Pancreas (tissue), 10 donors: ENCODE measurements at places on chromosomes 16 and 17. TPM values are rescaled to one million over a fixed set of nuclear protein-coding genes. Genes with fewer than 3 reads are reported as not detected.

GRCh38 chr17:49383060-49383459, 21.0 kb upstream of the ZNF652 start:
- DNase-seq = no peak

DNA sequence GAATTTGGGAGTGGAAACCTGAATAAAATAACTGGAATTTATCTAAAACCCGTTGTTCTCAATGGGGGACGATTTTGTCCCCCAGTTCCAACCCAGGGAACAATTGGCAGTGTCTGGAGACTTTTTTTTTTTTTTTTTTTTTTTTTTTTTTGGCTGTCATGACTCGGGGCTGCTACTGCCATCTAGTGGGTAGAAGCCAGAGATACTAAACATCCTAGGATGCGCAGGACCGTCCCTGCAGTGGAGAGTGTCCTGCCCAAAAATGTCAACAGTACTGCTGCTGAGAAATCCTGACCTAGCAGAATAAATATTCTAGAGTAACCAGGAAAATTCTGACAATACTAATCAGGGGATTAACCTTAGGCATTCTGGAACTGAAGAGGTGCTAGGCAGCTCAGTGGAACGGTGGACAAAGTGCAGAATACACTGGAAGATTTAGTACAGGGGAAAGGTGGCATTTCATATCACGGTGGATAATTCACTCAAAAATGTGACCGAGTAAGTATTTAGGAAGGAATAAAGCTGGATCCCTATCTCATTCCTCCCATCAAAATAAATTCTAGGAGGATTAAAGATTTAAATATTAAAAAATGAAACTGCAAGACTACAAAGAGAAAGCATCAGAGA, 107.6 kb downstream of the SPECC1 start:
- no peak for DNase-seq

PRSS8 gene
- 68.6 TPM for total RNA-seq

DNA sequence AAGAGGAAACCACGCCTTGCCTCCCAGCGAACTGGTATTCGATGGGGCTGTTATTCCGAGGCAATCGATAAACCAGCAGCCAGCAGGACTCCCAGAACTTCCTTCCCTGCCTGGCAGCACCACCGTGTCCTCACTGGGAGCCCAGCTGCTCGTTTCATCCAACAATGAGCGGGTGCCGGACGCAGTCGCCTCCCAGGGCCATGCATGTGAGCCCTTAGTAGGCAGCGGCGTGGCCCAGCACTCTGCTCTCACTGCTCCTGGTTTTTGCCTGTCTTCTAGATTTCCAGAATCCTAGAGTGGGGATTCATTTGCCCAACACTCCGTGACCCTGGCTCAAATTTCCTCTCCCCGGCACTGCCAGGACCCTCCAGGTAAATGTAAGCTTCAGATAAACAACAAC, 29.1 kb upstream of the RASD1 start:
- DNase-seq = peak; percentile 48

GRCh38 chr16:56918467-56919012, 13.4 kb upstream of the HERPUD1 start:
- no peak for DNase-seq

GRCh38 chr17:41544491-41544892, 16.4 kb upstream of the KRT19 start:
- no peak for DNase-seq

- peak; percentile 89 for DNase-seq
Observed at GRCh38 chr16:88505405-88506082, 52.5 kb downstream of the ZFPM1 start.

DNA sequence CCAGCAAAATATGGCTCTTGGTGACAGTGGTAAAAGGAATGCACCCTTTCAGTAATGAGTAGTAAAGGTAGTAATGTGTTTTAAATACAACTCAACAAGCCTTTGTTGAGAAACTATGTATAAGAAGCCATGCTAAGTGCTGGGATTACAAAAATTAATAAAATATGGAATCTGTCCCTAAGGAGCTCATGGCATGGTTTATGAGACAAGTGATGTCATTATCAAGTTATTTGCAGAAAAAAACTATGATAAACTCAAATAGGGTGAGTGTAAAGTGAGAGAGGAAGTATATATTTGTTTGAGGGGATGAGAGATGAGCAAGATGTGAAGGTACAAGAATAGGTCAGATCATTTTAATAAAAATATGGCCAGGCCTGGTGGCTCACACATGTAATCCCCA, 76.9 kb downstream of the NF1 start:
- DNase-seq = no peak

DNA sequence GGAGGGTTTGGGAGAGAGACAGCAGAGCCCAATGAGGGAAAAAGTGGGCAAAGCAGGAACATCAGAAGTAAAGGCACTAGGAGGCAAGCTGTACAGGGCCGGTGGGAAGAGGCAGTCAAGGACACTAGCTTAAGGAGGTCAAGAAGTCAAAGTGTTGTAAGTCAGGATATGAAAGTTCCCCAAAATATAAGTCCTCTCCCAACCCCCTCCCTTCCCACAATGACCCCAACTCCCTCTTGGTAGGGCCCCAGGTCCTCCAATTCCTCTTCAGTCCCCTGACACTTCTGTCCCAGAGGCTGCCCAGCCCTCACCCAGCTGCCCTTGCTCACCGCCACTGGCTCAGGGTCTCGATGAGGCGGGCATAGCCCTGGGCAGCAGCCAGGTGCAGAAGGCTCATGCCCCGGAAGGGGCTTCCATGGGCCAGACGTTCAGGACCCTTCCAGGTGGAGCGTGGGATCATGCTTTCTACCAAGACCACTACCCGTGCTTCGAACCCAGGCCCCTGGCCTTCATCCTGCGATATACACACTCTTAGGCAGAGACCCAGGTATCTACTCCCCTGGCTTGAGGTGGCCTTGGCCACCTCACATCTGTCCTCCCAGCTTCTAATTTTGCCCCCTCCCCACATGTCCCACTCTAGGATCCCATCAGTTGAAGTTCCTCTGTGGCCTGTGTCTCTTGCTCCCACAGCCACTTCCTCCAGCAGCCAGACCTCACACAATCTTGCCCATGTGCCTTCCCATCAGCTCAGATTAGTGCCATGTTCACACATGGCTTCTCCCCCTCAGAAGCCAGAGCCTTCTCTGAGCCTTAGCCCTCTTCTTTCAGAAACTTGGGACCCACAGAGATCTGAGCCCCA, 5.9 kb upstream of the SPAG7 start:
- DNase-seq = no peak

DNA sequence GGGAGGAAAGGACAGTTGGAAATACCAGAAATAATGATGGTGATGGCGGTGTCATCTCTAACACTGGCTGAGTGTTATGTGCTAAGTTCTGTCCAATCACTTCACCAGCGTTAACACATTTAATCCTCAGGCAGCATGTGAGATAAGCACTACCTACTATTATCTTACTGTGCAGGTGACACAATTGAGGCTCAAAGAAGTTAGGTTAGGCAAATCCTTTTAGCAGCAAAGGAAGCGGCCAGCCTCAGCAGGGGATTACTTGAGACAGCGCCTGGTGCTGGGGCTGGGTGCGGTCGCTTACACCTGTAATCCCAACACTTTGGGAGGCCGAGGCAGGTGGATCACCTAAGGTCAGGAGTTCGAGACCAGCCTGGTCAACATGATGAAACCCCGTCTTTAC, 18.7 kb upstream of the DHX8 start:
- no peak for DNase-seq

FOXO3B gene
- total RNA-seq = 1.7 TPM

MMP28 gene
- 1.2 TPM for total RNA-seq

- DNase-seq = no peak
Observed at GRCh38 chr17:65593855-65594845, 32.7 kb upstream of the AXIN2 start.

GRCh38 chr16:74666010-74666421, 661 bp downstream of the RFWD3 start:
- DNase-seq = no peak

- DNase-seq = no peak
Observed at GRCh38 chr16:52743707-52744106, 196.8 kb upstream of the TOX3 start.

- DNase-seq = no peak
Observed at GRCh38 chr16:50065241-50065623, 538 bp upstream of the HEATR3 start.

CCDC200 gene
- not detected for total RNA-seq

DNA sequence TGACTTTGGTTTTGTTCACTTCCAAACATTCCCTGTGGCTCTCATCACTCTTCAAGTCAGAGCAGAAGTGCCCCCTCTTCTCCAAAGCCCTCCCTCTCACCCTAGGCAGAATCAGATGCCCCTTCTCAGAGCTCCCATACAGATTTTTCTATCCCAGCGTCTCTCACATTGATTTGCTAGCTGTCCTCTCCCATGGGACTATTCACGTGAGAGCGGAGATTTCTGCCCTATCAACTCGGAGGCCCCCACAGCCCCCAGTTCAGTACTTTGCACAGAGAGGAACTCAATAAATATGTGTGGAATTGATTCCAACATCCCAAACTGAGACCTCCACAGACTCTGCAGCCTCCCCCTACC, 182.6 kb downstream of the C16orf78 start:
- no peak for DNase-seq

- DNase-seq = no peak
Observed at GRCh38 chr17:75632428-75632827, 806 bp upstream of the SMIM5 start.

TP53TG3D gene
- 0.43 TPM for total RNA-seq

GRCh38 chr16:23113185-23113584, 36.1 kb downstream of the USP31 start:
- no peak for DNase-seq

DNA sequence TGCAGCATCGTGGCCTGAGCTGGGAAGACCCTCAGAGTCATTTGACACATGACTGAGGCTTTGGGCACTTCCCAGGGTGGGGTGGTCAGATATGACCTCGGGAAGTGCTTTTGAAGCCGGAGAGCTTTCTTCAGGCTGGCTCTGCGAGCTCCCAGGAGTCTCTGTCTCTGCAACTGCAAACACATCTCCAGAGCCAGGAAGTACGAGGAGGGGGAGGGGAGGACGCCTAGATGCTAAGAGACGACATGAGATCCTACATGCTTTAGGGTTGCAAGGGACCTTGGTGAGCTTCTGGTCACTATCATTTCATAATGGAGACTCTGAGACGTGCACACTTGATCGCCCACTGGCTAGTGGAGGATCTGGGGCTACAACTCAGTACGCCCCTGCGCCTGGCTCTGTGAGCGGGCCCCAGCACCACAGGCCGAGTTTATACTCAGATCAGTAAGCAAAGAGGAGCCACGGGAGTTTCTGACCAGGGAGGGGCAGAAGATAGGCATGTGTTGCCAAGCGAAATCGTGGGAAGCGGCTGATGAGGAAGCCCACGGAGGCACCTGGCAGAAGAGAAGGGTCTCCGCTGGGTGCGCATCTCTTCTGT, 527 bp upstream of the MGAT5B start:
- DNase-seq = no peak

DNA sequence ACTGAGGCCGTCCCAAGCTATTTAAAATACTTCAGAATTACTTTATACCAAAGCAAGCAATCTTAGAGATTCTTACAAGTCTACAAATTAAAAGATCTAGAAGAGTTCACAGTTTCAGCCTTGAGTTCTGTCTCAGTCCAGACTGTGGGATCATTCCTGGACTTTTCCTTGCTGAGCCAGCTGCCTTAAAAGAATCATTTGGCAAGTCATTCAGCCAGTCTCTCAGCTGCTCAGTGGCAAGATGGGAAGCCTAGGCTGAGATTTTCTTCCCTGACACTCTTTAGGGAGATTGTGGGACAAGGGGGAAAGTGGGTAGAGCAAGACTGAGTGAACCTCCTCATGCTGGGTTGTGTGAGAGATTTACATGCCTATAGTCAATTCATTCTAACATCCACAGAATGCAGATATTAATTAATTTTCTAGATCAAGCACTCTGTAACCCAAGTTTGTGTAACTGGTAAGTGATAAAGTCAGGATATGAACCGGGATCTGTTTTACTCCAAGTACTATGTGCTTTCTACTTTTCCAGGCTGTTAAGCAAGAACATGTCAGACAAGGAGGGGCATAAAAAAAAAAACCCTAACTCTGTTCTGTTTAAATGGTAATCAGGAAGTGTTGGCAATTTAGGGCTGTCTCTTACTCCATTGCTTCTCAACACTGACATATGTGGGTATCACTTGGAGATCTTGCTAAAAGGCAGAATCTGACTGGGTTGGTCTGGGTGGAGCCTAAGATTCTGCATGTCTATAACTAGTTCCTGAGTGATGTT, 50.1 kb downstream of the HSD17B2 start:
- no peak for DNase-seq

GRCh38 chr16:85239239-85239638, 127.0 kb upstream of the CIBAR2 start:
- DNase-seq = no peak

DNA sequence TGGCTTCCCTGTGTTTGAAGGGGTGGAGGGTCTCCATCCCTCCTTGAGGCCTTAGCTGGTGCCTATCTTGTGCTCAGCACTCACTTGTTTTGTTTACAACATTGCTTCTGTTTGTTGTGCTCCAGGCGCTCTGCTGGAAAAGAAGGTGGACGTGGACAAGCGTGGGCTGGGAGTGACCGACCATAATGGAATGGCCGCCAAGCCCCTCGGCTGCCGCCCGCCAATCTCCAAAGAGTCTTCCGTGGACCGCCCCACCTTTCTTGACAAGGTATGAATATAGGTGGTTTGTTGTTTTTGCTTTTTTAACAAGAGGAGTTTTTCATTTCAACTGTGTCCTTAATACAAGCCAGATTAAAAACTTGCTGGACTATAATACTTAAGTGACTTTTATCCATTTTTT, 53.5 kb downstream of the TMC6 start:
- DNase-seq = no peak

GRCh38 chr17:49618028-49618611, 42.4 kb downstream of the NXPH3 start:
- no peak for DNase-seq

GRCh38 chr17:68578236-68578635, 22.9 kb downstream of the FAM20A start:
- DNase-seq = no peak

DNA sequence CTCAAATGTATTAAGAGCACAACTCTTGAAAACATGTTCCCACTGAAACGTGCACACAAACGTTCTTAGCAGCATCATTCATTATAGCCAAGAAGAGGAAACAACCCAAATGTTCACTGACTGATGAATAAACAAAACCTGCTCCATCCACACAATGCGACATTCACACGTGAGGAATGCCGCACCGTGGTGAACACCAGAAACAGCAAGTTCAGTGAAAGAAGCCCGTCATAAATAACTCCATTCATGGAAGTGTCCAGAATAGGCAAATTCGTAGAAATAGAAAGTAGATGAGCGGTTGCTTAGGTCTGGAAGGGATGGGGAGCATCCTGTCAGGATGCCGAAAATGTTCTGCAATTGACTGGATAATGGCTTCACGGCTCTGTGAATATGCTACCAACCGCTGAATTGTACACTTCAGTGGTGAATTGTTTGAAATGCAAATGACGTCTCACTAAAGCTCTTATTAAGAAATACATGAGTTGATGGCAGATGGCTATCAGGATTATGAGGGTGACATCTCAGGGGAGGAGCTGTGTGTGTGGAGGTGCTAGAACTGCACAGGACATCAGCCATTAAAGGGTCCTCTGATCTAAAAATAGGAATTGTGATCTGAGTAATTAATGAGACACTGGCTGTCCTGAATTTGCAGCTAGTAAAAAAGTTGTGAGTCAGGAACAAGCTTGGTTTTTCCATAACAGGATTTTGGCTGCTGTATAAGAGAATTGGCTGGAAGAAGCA, 771.0 kb downstream of the KCNJ18 start:
- DNase-seq = no peak
